ENCODE measurements at places on chromosomes 6 and 20. TPM values are rescaled to one million over a fixed set of nuclear protein-coding genes. Genes with fewer than 3 reads are reported as not detected.

The WASF1 gene
- 28.6 TPM for total RNA-seq

- no peak overlapping the region for H3K27ac ChIP-seq
- no peaks in the 10 kb centered on the region for H3K36me3 ChIP-seq
- no peak for DNase-seq
- no peak overlapping the region for H3K4me3 ChIP-seq
- H3K4me1 ChIP-seq, result peaks cover 4% of the 10 kb centered on the region
Observed at GRCh38 chr20:51426718-51427650, 115.5 kb downstream of the NFATC2 start.

GRCh38 chr20:53900380-53900999, 169.9 kb downstream of the BCAS1 start:
- no peaks in the 10 kb centered on the region for H3K36me3 ChIP-seq
- H3K27ac ChIP-seq, result no peak overlapping the region
- H3K27me3 ChIP-seq, result no peaks in the 10 kb centered on the region

DNA sequence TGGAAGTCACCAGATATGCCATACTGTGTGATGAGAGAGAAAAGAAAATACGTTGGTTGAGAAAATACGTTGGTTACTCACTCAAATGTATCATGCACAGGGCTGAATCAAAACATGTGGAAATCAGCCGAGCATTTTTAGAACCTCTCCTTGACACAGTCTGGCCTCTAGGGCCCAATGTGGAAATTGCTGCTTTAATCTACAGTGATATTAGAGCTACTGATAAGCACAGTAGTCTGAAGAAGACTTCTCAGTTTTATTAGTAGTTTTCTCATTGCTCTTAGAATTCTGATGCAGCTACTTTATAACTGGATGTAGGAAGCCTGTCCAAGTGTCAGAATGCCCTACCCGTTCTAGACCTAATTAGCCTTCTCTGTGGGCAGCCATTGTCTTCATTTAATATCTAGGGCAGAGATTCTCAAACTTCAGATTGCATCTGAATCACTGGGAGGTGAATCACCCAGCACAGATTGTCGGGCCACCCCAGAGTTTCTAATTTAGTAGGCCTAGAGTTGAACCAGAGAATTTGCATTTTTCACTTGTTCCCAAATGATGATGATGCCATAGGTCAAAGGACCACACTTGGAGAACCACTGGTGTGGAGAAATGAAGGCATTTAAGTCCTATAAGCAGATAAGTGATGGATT, 229.1 kb downstream of the PLCB1 start:
- no peaks in the 10 kb centered on the region for H3K27me3 ChIP-seq
- no peak overlapping the region for H3K27ac ChIP-seq
- peaks cover 4% of the 10 kb centered on the region for H3K4me1 ChIP-seq
- DNase-seq, result no peak
- no peak overlapping the region for H3K4me3 ChIP-seq
- no peaks in the 10 kb centered on the region for H3K36me3 ChIP-seq

DNA sequence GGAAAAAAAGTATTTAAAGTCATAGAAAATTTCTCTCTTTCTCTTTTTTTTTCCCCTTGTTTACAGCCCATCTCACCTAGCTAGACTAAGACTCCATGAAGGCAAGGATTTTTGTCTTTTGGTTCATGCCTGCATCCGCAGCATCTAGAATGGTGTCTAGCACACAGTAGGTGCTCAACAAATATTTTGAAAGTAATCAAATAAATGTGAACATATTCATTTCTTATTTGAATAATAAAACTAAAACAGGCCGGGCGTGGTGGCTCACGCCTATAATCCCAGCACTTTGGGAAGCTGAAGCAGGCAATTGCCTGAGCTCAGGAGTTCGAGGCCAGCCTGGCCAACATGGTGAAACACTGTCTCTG, 4.7 kb upstream of the ZNF341 start:
- H3K36me3 ChIP-seq, result no peaks in the 10 kb centered on the region
- no peak overlapping the region for H3K27ac ChIP-seq
- no peak overlapping the region for H3K4me3 ChIP-seq
- H3K4me1 ChIP-seq, result no peaks in the 10 kb centered on the region

GRCh38 chr6:137625808-137626207, 131.6 kb upstream of the OLIG3 start:
- no peak for DNase-seq
- H3K36me3 ChIP-seq, result no peaks in the 10 kb centered on the region
- no peaks in the 10 kb centered on the region for H3K27me3 ChIP-seq
- H3K27ac ChIP-seq, result no peak overlapping the region
- H3K4me3 ChIP-seq, result no peak overlapping the region
- H3K4me1 ChIP-seq, result no peaks in the 10 kb centered on the region

GRCh38 chr6:162710936-162711335, 16.6 kb downstream of the PRKN start:
- H3K36me3 ChIP-seq, result peaks cover 11% of the 10 kb centered on the region
- no peak overlapping the region for H3K4me3 ChIP-seq
- H3K27ac ChIP-seq, result no peak overlapping the region
- DNase-seq, result no peak
- no peaks in the 10 kb centered on the region for H3K4me1 ChIP-seq

DNA sequence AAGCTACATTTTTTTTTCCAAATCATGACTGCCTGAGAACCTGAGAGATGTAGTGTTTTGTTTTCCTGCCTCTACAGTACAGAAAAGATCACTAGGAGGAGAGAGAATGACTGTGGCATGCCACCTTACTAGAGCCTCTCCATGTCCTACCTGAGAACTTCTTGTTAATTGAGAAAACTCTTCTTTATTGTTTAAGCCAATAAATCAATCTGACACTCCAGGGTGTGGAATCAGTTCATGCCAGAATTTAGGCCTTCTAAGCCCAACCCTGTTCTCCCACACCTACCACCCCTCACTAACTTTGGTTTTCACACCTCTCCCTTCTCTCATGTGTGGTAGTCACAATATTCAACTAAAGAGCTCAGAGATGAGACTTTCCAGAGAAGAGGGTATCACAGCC, 24.9 kb upstream of the BTN3A2 start:
- no peaks in the 10 kb centered on the region for H3K27me3 ChIP-seq
- H3K27ac ChIP-seq, result no peak overlapping the region
- no peak overlapping the region for H3K4me3 ChIP-seq
- no peaks in the 10 kb centered on the region for H3K36me3 ChIP-seq
- no peak for DNase-seq

DNA sequence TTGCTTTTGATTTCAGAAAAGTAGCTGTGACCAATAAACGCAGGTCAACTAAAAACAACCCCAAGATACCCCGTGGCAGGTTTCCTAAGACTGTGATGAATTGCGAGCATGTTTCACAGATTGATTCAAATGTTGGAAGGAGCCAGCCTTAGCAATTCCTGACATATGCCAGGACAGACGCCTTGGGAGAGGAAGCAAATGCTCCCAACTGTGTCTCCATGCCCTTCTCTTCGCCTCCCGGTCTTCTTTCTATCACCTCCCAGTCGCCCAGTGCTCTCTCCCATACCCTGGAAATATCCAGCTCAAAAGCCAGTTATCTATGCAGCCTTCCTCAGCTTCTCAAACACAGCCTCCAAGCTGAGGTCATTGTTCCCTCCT, 32.0 kb downstream of the KIAA0319 start:
- DNase-seq, result no peak
- H3K36me3 ChIP-seq, result peaks cover 6% of the 10 kb centered on the region
- H3K27ac ChIP-seq, result no peak overlapping the region
- no peak overlapping the region for H3K4me3 ChIP-seq

DNA sequence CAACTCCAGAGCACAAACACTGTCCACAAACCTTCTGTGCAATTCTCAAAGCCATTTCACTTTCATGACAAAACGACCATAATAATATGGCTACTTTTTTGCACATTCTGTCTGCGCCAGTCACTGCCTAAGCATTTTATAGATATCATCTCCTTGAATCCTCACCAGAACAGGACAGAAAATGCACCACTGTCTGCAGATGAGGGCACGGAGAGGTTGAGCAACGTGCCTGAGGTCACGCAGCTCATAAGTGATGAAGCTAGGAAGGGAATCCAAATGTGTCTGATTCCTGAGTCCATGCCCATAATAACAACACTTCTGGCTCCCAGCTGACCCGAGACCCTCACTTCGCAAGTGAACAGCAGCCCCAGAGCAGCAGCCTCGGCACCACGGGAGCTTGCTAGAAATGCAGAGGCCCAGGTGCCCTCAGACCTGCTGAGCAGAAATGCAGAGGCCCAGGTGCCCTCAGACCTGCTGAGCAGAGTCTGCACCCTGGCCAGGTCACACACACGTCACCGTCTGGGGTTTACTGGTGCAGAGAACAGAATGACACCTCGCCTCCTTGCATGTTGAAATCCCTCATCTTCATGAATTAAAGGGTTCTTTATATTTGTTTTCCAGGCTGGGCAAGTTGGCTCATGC, 265.2 kb downstream of the BMP7 start:
- H3K36me3 ChIP-seq, result peaks cover 4% of the 10 kb centered on the region
- H3K4me3 ChIP-seq, result no peak overlapping the region
- H3K27ac ChIP-seq, result no peak overlapping the region
- no peaks in the 10 kb centered on the region for H3K4me1 ChIP-seq
- DNase-seq, result no peak

All from H9 (cell line).